NCI-H510A (cell line): ENCODE measurements at places on chromosomes 7 and 10.

DNA sequence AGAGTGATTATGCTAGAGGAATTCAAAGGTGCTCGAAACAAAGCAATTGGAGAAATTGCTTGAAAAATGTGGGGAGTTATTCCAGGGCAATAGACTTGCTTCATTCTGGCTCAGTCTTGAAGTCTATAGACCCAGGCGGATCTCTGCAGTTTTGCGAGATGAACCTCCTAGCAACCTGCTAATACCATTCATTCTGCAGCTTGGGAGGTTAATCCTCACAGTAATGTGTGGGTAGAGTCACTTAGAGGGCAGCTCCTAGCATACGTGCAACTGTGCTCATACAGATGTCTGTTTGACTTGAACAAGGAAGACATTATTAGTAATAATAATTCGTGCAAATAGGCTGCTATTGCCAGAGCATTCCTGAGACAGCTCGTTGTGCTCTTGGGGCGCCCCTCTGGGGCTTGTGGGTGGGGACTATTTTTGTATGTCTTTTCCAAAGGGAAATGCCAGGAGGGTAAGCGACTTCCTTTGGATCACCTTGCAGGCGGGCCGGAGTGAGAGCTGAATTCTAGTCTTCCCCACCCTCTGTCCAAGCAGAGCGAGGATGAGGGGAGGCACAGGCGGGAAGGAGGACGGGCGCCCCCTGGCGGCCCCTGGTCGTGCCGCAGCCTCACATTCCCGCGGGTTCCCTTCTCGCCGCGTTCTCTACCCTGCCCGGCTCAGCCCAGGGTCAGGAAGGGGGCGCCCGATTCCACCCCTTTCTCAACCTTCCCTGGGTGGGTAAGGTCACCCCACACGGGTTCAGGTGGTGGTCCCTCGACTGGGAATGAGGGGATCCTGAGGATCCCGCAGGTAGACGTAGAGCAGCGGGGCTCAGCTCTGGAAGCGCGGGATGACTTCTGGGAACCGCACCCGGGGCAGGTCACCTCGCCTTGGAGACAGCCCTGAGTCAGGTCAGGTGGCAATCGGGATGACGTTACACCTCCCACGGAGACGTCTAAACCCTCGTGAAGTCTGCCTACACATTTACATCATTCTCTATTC is 241.5 kb downstream of the PHTF2 start:
- DNase-seq, result no peak

- no peak for DNase-seq
These were observed 55.4 kb downstream of the ZRANB1 start for GRCh38 chr10:124997306-124997705.

- DNase-seq, result no peak
These were observed 90.9 kb upstream of the BMPER start for GRCh38 chr7:33814400-33814799.

DNA sequence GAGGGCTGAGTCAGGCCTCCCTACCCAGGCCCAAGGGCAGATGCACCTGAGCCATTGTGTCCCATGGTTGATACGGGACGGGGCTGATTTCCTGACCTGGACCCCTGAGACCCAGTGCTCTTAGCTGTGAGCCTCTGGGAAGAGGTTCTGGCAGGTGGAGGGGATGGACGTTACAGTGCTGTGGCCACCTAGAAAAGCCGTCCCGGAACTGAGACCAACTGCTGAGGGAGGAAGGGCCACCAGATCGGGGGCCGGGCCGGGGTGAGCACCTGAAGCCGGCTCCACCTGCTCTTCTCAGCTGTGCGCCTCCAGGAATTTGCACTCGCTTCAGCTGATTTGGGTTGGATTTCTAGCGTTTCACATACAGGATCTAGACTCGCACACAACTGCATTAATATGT is 35.4 kb downstream of the CHST12 start:
- DNase-seq, result no peak

GRCh38 chr7:156897673-156898072 is 4.7 kb upstream of the LMBR1 start:
- no peak for DNase-seq
